Suppressor macrophage (primary cell): ENCODE measurements at places on chromosomes 7 and 10.
A peak's percentile ranks its signal among the peaks of the same experiment; 100 is the strongest.

- DNase-seq: peak; percentile 6
Measured at GRCh38 chr7:43244784-43245183, 132.3 kb downstream of the HECW1 start.

DNA sequence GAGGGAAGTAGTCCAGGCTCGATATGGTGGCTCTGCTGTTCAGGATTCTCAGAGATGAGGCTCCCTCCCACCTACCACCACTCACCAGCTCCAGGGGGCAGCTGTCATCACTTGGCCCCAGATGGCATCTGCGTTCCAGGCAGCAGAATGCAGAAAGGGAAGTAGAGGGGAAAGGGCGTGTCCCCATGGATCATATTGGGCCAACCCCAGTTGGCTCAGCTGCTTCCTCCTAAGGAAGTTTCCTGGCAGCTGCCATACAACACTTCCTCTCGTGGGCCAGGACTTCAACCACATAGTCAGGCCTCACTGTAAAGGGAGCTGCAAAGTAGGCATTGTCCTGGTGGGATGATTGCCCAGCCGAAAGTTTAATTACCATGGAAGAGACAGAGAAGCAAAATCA, 1.6 kb upstream of the TEX36 start:
- peak; percentile 41 for DNase-seq

GRCh38 chr7:143343596-143343995, 18.9 kb downstream of the FAM131B start:
- DNase-seq: no peak

GRCh38 chr7:11767148-11767547, 64.8 kb downstream of the THSD7A start:
- no peak for DNase-seq

- no peak for DNase-seq
Measured at GRCh38 chr10:3149918-3150317, 22.7 kb downstream of the PITRM1 start.

DNA sequence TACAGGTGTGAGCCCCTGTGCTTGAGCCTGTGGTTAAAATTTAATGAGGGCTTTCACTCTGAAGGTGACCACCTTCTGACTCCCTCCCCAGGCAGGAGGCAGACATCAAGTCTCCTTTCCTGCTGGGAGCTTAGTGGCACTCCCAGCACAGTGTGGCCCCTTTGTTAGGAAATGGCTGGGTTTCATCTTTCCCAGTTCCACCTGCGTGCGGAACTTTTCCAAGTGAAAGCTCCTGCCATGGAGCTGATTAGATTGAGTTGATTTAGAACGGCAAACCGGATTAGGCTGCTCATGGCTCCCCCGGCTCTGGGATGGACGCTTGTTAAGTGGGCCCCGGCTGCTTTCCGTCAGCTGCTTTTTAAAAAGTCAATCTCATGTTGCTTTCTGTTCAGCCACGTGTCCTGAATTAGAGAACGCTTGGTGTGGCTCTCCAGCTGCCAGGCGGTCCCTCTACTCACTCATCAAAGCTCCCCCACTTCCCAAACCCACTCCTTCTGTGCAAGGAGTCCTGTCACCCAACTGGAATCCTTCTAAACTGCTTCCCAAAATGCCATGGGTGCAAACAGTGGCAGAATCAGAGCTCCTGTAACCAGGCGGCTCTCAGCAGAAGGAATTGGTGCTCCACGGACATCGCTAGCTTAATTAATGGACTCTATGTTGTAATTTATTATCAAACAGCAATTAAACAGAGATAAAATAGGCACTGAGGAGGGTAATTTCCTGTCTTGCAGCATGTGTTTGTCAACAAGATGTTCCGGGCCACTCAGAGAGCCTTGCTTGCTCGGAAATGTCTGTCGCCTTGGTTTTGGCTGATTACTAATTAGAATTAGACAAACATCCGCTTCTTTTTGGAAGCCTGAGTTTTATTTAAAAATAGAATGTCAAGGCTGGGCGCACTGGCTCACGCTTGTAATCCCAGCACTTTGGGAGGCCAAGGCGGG, 551.2 kb downstream of the GALNT17 start:
- no peak for DNase-seq

GRCh38 chr10:86946213-86947155, 10.9 kb downstream of the MMRN2 start:
- DNase-seq: no peak
